ENCODE measurements at places on chromosomes 12 and 14.

- DNase-seq: no peak
Measured at GRCh38 chr12:78208092-78208491, 377.4 kb downstream of the NAV3 start.

DNA sequence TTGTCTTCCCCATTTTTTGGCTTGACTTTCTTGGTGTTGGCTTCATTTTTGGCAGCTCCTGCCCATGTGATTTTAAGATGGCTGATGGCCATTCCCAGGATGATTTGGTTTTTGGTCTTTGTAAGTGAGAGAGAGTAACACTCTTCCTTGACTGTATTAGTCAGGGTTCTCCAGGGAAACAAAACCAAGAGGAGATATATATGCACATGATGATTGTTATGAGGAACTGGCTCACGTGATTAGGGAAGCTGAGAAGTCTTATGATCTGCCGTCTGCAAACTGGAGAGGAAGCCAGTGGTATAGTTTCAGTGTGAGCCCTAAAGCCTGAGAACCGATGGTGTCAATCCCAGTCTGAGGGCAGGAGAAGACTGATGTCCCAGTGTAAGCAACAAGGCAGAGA, 146.6 kb downstream of the NRXN3 start:
- no peak for DNase-seq

DNA sequence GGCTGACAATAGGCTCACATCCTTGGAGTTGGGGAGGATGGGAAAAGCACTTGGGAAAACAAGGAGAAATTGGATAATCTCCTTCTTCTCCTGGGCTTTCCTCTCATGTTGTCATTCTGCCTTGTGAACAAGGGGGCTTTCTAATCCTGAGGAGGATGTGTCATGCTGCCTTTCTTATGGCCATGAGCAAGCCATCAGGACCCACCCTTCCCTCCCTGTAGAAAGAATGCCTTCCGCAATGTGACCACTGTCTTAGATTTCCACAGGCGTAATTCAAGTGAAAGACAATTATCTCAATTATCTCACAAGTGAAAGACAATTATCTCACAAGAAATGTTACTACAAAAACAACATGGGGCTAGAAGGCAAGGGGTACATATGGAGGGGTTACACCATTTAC, 3.0 kb upstream of the OR6S1 start:
- no peak for DNase-seq

DNA sequence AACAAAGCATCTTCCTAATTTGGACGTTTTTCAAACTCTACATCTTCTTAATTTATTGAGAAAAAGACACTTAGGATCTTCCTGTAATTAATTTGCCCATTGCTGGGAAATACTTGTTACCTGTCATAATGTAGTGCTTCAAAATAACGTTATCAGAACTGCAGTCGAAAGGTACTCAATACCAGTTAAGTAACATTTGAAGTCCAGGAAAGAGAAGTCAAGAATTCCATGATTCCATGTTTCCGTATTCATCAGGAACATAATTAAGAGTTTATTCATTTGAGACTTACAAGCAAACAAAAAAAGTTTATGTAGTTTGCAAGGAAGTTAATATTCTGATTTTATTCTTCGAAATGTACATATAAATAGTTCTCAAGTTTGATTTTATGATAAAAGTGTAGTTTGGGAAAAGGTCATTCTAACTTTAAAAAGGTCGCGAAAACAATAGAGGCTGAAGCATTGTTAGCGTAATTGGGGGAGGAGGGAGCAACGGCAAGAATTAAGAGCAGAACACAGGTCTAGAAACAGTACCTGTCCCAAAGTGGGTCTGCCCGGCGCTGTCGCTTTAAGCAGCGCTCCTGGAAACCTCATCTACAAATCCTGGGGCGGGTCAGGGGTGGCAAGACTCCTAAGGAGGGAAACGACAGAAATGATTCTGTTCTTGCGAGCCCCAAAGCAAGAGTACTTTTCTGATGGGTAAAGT, 1.2 kb upstream of the KCNMB4 start:
- DNase-seq: no peak

GRCh38 chr12:85923767-85924331, 49.8 kb downstream of the NTS start:
- DNase-seq: no peak

DNA sequence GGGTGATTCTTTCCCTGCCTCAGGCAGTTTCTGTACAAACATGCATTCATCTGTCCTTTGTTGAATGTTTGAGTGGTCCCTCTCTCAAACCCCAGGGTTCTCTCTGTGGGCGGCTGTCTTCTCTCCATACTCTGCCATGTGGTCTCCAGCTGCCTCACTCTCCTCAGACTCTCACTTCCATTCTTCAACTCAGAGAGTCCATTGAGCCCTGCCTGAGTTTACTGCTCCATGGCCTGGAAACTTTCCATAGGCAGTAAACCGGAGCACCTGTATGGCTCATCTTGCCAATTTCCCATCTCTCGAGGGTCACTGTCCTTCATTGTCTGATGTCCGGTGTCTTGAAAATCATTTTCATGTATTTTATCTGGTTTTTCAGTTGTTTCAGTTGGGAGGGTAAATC, 11.3 kb downstream of the C14orf132 start:
- no peak for DNase-seq

GRCh38 chr12:26034371-26035142, 76.1 kb downstream of the RASSF8 start:
- DNase-seq: no peak

DNA sequence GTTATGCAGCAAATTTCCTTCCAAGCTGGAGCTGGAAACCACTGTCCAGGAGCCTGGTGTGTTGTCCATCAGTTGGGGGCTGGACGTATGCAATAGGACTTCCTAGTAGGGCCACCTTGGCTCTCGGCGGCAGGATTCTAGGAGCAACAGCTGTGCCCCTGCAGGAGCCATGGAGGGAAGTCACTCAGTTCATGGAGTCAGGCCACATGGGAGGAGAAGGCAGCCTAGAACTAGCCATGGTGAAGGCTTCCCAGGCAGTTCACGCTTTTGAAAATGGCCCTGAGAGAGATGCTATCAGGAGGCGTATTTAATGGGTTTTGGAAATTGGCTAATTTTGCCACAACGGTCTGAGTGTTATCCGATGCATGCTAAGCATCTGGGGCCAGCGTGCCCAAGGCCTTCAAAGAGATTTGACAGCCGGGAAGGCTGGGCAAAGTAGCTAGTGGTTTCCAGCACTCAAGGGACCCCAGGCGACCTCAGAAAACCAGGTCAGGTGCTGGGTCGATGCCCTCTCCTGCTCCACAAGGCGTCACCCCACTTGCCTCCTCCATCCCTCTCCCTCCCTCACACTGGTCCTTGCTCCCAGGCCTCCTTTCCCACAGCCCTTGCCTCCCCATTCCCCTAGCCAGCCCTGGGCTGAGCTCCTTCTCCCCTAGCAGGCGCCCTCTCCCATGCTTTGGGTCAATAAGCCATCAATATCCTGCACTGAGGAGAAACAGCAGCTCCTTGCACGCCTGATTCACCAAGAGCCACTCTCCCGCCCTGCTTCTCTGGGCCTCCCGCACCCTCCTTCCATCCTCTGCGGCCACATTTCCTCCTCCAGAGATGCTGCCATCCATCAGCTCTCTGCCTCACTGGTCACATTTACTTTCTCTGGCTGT, 30.9 kb upstream of the SYNDIG1L start:
- DNase-seq: no peak

DNA sequence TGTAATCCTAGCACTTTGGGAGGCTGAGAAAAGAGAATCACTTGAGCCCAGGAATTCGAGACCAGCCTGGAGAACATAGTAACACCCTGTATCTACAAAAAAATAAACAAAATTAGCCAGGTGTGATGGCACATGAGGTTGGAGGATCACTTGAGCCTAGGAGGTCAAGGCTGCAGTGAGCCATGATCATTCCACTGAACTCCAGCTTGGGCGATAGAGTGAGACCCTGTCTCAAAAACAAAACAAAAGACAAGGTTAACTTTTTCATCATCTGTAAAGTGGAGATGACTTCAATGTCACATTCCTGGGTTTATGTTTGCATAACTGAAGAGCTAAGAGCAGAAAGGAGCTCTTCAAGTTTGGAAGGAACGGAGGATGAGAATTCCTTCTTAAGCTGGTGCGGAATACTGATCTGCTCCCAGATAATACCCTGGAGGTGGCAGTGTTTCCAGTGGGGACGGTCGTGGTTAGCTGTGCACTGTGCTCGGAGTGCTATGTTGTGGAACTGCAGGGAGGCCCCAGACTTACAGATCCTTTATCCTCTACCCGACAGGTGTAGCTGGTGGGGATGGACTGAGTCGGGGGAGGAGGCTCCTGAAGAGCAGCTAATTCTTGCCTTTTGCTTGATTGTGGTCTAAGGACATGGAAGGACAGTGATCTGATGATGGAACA, 22.5 kb upstream of the BICD1 start:
- DNase-seq: no peak

- no peak for DNase-seq
Measured at GRCh38 chr12:22670762-22671161, 45.8 kb downstream of the ETNK1 start.

DNA sequence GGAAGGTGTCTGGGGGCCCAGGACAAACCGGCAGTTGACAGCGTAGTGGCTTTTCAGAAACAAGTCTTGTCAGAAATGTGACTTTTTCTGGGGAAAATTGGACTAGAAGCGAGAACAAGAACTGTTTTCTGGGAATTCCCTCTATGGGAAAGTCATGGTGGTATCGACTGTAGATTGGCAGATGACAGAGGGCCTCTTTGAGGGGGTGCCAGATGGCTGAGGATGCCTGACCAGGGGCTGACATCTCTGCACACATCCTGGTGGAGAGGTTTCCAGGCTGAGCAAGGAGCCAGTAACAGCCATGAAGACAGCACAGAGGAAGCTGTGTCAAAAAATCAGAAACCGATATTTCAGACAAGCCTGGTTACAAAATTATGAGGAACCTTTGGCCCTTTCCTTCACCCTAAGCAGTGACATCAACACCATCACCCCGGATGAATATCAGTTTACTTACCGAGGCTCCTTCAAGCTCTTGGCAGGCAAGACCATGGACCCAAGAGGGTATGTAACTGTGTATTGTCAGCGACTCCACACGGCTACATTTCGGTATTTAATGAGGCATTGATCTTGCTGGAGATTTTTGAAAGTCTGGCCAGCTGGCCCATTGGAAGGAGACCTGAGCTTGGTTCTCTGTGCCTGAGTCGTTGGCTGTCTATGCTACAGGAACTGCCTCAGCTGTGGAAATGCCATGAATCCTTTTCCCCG, 1525.3 kb upstream of the TMEM132C start:
- DNase-seq: no peak

DNA sequence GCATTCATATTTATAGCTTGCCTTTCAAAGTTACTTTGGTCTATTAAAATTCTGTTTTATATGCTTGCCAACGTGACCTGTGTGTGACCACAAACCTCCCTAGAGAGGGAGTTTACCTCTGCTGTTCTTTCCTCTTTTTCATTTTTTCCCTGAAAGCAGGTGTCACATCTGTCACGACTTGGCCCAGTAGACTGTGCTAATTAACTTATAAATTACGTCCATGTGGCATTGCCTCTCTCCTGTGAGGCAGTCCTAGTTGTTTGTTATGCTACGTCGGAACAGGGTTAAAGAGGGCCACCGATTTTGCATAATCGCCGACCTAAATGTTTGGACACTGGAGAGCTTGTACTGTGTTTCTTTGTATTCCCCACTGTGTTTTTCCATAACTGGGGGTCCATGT, 343.9 kb upstream of the FLRT2 start:
- DNase-seq: peak; percentile 11

GRCh38 chr14:94295360-94296180, 2.5 kb upstream of the SERPINA10 start:
- no peak for DNase-seq

DNA sequence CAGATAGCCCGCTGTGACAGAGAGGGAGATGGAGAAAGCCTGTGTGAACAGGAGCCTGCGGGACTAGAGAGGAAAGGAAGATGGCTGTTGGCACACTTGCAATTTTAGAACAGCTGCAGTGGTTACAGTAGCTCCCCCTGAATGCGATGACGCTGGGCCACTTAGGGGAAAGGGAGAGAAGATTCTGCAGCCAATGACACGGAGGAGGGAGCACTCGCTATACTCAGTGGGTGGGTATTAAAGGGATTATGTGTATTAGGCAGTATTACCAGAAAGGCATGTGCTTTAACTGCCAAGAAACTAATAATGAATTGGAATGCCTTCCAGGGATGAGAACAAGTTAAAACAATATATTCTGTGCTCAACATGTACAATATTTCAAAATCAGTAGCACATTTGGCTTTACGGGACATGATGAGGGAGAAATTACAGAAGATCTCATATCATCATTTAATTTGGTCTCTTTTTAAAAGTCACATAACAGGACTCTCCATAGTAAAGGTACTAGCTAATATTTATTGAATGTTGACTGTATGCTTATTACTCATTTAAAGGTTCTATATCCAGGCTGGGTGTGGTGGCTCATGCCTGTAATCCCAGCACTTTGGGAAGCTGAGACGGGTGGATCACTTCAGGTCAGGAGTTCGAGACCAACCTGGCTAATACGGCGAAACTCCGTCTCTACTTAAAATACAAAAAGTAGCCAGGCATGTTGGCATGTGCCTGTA, 35.9 kb upstream of the FOS start:
- DNase-seq: peak; percentile 19

- no peak for DNase-seq
Measured at GRCh38 chr12:64186789-64187188, 35.3 kb downstream of the KICS2 start.

DNA sequence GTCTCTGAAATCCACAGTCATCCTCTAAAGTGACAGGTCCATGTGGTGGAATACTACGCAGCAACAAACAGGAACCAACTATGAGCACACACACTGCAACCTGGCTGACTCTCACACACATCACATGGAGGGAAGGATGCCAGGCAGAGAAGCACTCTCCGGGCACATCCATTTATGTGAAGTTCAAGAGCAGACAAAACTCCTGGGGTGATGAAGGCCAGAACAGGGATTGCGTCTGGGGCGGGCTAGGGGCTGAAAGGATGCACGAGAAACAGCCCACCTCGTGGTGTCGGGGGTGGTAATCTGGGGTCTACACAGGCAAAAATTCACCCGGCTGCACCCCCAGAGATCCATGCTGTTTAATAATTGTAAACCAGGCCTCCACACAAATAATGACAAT, 100.2 kb downstream of the DICER1 start:
- no peak for DNase-seq

DNA sequence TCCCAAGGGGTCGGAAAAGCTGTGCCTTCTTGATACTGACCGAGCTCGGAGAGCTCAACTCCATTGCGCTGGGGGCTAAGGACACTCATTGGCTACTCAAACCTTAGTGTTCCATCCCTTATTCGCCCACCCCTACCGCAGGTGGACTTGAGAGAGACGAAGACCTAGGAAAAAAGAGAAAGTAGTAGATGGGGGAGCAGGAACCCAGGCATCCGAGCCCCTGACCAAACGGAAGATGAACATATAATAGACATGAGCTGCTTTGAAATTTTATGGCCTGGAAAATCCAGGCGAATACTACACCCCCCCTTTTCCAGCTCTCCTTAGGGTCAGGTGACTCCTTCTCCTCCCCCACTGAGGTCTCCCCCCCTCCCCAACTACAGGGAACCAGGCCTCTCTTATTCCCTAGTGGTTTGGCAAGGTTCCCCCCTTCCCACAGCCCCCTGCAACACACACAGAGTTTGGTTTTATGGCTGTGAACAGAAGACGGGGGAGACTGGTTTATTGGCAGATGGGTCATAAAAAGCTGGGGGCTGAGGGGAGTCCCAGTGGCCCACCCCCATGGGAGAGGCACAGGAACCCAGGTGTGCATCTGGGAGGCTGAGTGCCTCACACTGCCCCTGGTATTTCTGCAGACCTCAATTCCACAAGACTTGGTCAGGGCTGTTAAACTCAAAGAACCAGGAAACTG, 1.6 kb downstream of the GDF11 start:
- no peak for DNase-seq

Measured in NCI-H2081 (cell line).